ENCODE measurements at places on chromosomes 16 and 17.

- no peak for DNase-seq
Observed at GRCh38 chr17:81387100-81388090, 7.9 kb upstream of the BAHCC1 start.

DNA sequence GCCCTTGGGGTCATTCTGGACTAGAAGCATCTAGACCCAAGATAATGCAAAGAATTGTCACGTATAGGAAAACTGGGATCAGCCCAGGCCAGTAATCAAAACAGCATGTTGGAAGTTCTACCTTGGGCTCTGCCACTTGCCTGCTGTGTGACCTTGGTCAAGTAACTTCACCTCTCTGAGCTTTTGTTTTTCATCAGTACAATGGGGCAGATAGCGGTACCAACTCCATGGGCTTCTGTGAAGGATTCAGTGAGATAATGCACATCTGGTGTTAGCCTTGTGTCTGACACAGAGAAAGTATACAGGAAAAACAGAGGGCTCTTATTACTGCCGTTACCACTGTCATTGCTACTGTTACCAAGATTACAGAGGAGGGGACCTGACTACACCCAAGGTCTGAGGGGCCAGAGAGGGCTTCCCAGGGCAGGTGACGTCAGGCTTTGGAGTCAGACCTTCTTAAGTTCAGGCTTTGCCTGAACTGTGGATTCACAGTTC lies 24.6 kb downstream of the CMIP start:
- no peak for DNase-seq

DNA sequence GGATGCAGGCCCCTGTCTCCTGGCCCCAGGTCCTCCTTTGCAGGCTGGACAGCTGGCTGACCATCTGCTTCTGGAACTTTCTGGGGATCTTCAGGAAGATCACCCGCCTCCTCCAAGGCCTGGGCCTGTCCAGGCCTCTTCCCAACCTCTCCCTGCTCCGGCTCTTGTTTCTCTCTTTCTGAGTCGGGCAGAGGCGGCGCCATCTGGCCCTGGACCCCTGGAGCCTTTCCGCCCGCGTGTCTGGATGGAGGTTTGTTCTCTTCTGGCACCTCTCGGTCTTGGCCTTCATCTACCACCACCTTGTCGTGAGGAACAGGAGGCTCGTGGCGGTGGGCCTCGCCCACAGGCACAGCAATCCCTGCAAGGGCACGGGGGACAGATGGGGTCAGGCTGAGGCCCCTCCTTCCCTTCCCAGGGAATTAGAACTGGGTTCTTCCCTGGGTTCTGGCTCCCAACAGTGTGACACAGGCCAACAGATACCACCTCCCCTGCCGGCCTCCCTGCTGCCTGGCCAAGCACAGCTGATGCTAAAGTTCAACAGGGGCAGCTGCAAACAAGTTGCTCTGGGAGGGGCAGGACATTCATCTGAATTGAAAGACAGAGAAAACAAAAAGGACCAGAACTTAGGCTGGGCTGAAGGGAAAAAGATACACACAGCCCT lies 13.3 kb downstream of the NDUFAF8 start:
- DNase-seq = no peak

- no peak for DNase-seq
Observed at GRCh38 chr17:73058022-73058421, 34.5 kb downstream of the SLC39A11 start.
